ENCODE measurements at places on chromosomes 3 and 15.

DNA sequence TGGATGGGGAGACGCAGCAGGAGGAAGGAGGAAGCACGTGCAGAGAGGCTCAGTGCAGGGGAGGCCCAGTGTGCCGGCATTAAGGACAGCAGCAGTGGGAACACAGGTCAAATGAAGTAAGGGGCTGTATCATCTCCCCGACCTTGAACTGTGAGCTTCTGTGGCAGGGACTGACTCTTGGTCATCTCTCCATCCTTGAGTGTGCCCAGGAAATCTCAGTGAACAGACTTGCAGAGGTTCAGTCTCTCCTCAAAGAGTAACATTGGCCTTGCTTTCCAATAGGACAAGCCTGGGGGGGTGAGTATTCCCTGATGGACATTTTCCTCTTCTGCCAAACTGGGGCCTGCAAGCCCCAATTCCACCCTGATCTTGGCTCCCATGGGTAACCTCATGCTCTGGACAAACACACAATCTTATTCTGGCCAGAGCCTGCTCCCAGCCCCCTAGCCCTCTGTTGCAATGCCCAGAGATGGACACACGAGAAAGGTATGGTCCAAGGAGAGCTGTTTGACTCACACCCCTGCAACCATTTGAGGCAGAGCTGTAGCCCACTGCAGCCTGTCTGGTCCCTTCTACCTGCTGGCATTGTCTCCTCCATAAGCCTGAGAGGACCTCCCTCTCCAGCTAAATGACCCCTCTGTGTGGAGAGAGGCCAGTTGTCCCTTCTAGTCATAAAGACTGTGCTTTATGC is 50.9 kb downstream of the TLE3 start:
- no peak for DNase-seq

GRCh38 chr3:80233576-80233975 is 465.8 kb upstream of the ROBO1 start:
- DNase-seq: no peak

GRCh38 chr15:76823890-76824289 is 81.2 kb downstream of the SCAPER start:
- peak; percentile 89 for DNase-seq

GRCh38 chr3:161674402-161674801 is 177.8 kb downstream of the OTOL1 start:
- no peak for DNase-seq

DNA sequence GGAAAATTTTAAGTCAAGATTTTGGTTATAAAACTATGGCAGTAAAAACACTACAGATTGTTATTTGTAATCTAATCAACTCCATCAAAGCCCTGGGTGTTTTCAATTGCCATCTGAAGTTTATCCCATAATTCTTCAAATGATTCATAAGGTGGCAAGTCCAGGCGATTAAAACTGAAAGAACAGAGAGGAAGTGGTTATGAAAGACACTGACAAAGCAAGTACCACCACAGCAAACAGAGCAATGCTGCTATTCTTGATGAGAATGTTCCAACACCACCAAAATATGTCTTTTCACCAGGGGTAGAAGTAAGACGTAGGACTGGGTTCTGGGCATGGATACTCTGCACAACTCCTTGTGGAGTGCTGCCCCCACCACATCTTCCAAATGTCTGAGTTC is 86.9 kb upstream of the PRTG start:
- no peak for DNase-seq

DNA sequence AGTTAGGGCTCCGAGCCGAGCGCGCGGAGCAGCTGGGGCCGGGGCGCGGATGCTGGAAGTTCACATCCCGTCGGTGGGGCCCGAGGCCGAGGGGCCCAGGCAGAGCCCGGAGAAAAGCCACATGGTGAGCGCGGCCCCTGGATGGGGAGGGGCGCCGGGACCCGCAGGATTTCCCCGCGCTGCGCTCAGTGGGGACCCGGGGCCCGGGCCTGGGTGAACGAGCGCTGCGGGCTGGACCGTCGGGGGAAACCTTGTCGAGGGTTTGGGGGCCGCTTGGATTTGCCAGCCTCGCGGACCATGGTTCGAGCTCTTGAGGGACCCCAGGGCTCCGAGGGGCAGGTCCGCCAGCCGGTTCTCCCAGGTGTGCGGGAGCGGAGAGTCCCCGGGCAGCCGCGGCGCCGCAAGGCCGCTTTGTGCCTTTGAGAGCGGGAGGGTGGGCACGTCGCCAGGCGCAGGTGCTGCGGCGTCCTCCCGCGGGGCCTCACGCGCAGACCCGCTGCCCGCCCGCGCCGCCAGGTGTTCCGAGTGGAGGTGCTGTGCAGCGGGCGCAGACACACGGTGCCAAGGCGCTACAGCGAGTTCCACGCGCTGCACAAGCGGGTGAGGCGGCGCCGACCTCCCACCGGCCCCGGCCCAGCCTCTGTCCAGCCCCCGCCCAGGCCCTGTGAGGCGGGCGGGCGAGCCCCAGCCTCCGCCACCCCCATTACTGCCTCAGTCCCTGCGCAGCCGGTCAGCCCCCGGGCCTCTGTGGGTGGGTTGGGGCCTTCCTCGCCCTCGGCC is at the start of gene SNX22:
TSS of gene SNX22 (plus strand) at position 5 of the 780 bp plus-strand sequence. CDS start at position 50, 45 bp downstream.
- DNase-seq: peak; percentile 33
